ENCODE measurements at places on chromosomes 5 and 9.

DNA sequence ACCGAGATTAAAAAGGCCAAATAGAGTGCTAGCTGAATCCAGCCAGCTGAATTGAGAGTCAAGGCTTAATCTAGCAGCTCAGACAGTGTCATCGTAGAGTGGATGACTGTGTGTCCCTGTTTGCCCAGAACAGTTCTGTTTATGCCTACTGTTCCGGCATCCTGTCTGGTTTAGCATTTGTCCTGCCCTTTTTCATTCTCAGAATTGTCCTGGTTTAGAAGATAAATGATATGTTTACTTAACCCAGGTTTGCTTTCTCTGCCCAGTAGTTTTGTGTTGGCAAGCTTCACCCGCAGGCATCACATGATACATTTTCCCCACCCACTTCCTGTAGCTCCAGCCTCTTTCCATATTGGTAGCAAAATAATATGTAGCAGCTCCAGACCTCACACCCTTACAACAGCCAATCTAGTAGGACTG is 41.3 kb upstream of the ZSWIM6 start:
- no peak for DNase-seq

DNA sequence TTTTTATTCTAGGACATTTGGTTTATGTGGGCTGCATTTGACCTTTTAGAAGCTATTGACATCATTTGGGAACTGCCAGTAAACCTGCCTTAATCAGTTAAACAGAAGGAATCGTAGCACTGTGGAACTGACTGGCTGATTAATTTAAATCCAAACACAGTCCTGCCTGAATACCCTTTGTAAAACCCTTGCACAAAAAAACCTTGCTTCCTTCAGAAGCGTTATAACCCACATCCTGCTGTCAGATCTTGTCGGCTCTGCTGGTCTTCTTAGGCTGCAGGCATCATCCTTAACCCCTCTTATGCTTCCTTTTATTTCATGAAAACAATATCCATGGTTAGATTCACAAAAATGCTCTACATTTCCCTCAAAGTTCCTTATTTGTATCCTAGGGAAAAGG is 46.3 kb downstream of the PAM start:
- no peak for DNase-seq

DNA sequence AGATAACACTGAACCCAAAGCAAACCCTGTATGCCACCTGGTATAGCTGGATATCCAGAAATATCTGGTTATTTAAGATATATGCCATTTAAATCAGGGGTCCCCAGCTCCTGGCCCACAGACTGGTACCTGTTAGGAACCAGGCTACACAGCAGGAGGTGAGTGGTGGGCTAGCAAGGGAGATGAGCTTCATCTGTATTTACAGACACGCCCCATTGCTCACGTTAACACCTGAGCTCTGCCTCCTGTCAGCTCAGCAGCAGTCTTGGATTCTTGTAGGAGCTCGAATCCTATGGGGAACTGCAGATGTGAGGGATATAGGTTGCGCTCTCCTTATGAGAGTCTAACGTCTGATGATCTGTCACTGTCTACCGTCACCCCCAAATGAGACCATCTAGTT is 646.6 kb downstream of the TLE4 start:
- DNase-seq, result no peak

- DNase-seq, result no peak
Measured at GRCh38 chr9:90808890-90809685, 7.5 kb downstream of the SYK start.

GRCh38 chr9:111516061-111516465 is 8.9 kb upstream of the ZNF483 start:
- DNase-seq, result no peak

DNA sequence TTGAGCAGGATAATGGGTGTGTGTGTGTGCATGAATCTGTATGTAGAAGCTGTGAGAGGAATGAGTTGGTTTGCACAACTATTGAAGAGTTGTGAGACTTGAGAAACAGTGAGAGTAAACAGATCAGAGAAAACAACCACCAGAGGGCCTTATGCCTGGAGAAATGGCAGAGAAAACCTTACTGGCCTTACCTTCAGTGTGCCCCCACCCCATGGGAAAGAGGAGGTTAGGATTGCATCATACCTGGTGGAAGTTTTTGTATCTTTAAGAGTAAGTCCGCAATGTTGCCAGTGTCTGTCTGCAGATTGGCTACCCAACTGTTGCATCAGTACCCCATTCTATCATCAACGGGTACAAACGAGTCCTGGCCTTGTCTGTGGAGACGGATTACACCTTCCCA is 1909.4 kb upstream of the WWC1 start:
- DNase-seq, result no peak

DNA sequence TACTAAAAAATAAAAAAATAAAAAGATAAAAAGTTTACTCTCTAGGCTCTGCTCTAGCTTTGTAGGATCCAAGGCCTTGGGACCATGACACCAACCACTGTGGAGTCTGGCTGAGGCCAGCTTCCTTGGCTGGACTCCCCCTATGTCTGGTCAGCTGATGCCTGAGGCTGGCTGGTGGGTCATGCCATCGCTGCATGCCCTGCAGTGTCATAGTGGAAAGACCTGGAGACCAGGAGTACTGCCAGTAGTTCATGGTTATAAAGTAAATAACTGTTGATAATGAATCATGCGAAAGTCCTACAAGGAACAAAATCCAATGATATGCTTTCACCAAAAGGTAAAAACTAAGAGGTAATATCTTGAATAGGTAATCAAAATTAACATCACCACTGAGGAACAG is 43.2 kb downstream of the GARNL3 start:
- DNase-seq, result no peak

DNA sequence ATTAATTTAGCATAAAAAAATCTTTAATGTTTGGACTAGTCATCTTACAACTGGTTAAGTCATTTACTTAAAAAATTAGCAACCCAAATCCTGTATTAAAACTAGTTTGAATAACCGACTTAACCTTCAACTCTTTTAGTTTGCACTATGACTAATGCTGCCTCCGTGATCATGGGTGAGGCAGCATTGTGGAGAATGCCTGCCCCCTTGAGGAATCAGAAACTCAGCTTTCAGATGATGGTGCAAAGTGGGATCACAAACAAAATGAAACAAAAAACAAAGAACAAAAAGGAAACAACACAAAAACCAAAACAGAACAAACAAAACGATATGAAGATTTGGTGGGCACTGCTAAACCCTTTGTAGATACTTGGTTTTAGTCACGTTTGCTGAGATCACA is 127.0 kb upstream of the PALM2AKAP2 start:
- DNase-seq, result no peak

All from omental fat pad (tissue), 4 donors.